ENCODE measurements at places on chromosomes 16 and 17.

GRCh38 chr17:39750131-39751015 is 12.6 kb downstream of the GRB7 start:
- DNase-seq: no peak

GRCh38 chr17:70171159-70171558 is 1.8 kb downstream of the KCNJ2 start:
- DNase-seq: no peak

GRCh38 chr16:67752641-67753040 is 33.5 kb upstream of the GFOD2 start:
- DNase-seq: no peak

DNA sequence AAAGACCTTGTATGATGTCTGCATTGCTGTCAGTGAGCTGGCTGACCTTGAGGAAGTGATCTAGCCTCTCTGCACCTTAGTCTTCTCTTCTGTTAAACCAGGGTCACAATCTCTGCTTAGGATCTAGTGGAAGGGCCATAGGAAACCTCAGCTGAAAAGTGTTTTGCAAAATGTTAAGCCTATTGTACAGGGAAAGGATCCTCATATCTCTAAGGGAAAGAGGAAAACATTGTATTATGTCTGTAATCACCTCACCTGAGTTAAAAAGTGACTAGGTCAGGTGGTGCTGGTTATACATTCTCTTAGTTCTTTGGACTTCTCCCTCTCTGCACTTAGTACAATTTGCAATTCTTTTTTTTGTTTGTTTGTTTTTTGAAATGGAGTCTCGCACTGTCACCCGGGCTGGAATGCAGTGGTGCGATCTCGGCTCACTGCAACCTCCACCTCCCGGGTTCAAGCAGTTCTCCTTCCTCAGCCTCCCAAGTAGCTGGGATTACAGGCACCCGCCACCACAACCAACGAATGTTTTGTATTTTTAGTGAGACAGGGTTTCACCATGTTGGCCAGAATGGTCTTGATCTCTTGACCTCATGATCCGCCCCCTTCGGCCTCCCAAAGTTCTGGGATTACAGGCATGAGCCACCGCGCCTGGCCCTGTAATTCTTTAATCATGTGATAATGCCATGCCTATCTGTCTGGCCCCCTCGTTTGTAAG is 2.0 kb upstream of the SEPHS2 start:
- no peak for DNase-seq

GRCh38 chr16:27753563-27753962 is 203.6 kb downstream of the KATNIP start:
- DNase-seq: no peak
